ENCODE measurements at places on chromosomes 1 and 21.

DNA sequence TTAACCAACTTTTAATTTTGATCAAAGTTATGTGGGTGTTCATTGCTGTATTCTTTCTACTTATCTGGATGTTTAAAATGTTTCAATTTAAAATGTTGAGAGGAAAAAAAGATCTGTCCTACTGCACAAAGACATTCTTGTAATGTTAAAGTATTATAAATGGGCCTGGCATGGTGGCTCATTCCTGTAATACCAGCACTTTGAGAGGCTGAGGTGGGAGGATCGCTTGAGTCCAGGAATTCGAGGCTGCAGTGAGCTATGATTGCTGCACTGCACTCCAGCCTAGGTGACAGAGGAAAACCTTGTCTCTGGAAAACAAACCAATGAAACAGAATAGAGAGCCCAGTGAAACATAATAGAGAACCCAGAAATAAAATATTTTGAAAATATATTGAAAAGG lies 65.5 kb upstream of the LRRC8B start:
- DNase-seq = no peak

GRCh38 chr1:197787056-197787455 lies 11.8 kb upstream of the DENND1B start:
- no peak for DNase-seq

GRCh38 chr1:245155272-245156040 lies 671 bp downstream of the KIF26B start:
- DNase-seq = no peak

DNA sequence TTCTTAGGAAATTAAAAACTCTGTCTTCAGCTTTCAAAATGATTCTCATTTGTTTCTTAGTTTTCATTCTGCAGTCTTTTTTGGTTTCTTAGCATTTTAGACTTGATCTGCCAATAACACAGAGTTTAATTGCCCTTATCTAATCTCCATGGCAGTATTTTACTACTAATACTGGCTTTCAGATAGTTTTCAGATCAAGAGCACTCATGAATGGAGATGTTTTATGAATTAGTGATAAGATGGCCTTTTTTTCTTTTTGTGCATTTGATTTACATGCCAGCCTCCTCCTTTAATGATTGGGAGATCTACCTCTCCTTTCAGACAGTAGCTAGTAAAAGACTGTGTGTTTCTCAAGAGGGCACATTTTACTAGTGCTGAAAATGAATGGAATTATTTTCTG lies 5.6 kb downstream of the MIA3 start:
- DNase-seq = no peak

DNA sequence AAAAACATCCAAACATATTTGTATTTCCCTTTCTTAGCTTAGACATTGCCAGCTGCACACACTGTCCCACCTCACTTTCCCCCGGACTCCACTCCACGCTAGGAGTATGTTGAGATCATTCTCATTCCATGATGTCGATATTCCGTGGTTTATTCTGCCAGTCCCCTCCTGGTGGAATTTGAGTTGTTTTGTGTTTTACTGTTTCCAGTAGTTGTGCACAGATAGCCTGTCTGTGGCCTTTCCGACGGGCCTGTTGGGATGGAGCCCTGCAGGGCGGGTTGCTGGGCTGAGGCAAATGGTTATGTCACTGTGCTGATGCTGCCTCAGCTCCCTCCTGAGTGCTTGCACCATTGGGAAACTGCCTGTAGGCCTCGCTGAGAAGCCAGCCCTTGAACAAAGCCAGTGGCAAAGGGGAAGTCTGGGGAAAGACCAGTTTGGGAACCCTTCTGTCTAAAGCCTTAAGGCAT lies 12.8 kb downstream of the TRAPPC10 start:
- no peak for DNase-seq

GRCh38 chr1:203140743-203141520 lies 13.4 kb downstream of the ADORA1 start:
- DNase-seq = no peak

- DNase-seq = no peak
Measured at GRCh38 chr1:65084066-65084465, 63.9 kb upstream of the AK4 start.

DNA sequence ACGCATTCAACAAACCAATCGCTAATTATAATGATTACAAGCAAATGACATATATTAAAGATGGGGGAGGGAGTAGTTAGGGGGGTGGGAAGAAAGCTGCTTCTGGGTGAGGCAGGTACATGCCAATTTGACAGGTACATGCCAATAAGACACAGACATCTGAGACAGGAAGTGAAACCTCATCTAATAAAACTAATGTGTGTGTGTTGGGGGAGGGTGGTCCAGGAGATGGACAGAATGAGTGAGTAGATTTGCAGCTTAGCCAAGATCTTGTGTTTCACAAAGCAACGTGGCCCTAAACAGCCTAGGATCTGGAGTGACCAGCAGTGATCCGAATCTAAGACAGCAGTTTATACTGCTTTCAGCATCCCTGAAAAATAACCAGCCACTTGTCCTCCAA lies 10.8 kb downstream of the CFAP45 start:
- DNase-seq = no peak

DNA sequence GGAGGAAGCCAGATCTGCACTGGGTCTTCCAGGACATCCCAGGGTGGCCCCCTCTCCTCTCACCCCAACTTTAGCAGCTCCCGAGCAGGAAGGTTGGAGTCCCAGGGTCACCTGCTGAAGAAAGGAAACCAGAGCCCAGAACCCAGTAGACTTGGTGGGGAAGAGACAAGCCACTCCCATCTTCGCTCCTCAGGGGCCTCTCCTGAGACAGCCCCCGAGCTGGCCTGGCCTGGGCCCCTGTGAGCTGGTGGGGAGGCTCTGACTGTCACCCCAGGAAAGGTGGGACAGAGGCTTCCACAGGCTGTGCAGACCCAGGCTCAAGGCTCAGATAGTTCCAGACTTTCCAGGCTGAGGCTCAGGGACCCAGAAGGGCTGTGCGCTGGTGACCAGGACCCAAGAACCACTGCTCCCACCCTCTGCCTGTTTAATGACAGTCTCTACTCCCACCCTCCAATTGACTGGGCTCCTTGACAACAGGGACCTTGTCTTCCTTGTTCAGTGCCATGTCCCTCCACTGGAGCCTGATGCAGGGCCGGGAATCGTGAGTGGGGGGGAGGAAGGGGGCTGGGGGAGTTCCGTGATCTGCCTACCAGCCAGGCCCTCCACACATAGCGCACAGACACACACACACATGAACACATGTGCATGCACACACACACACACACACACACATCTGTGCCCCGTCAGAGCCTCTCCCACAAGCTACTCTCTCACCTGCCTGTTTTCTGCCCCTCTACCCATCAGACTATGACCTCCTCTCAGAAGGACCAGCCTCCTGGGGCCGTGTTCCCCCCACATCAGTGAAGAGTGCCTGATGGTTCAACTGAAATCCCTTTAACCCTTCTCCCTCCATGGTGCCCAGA lies 401.2 kb downstream of the MATN1 start:
- no peak for DNase-seq

DNA sequence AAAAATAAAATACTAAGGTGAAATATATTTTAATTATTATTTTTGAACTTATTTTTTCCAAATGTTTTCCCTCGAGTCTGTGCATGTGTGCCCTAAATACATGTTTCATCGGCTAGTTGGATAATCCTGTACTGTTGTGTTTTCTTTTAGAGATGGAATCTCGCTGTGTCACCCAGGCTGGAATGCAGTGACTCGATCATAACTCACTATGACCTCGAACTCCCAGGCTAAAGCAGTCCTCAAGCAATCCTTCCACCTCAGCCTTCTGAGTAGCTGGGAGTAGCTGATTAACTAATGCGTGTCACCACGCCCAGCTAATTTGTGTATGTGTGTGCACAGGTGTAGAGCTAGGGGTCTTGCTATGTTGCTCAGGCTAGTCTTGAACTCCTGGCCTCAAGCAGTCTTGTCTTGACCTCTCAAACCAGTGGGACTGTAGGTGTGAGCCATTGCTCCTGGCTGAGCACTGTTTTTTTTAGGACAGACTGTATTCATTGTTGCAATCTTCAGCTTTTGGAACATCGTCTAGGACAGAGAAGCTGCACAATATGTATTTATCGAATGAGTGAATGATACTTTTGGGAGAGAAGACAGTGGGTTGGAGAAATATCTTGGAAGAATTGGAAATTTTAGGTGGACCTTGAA lies 4.8 kb upstream of the TMCO1 start:
- DNase-seq = no peak

DNA sequence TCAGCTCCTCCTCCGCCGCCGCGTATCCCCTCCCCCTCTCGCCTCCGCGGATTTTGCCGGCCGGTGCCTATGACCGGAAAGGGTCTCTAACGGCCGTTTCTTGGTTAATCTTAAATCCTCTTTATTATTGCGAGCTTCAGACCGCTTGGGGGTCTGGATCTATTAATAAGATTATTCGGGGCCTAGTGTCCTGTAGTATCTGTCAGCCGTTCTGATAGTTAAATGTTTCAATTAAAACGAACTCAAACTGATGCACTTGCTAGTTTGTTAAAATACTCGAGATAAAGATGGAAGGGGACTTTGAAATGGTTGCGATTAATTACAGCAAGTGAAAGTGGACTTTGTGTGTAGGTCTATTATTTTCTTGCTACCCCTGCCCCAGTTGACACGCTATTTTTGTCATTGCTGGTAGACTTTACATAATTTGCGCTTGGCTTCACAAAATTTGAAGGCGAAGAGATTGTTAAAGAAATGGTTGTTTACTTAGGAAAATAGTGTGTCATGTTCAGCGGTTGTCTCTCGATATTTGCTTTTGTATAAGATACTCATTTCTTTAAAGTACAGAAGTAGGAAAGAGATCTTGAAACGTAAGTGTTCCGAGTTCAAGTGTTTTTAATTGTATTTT lies 779 bp downstream of the SON start:
- DNase-seq = no peak

DNA sequence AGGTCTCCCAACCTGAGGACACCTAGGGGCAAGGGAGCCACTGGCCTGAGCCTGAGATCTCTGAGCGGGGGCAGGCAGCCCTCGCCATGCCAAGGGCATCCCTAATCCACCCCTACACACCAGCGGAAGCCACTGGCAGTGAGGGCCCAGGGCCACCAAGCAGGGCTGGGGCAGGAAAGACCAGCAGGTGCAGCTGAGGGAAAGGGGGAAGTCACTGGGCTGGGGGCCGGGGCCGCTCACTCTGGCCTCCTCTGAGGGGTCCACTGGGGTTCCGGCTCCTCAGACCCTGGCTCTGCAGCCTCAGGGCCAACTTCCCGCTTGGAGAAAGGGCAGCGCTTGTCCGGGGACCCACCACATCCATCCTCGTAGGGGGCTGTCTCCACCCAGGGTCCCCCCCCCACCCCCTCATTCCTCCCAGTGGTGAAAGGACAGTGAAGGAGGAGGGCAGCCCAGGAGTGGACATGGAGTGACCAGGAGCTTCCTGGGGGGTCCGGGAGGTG lies 42.5 kb upstream of the ACTRT2 start:
- DNase-seq = no peak

- peak; percentile 65 for DNase-seq
Measured at GRCh38 chr1:54312796-54313316, 93.3 kb downstream of the SSBP3 start.

GRCh38 chr1:158177700-158178450 lies 2.8 kb upstream of the CD1D start:
- peak; percentile 31 for DNase-seq

DNA sequence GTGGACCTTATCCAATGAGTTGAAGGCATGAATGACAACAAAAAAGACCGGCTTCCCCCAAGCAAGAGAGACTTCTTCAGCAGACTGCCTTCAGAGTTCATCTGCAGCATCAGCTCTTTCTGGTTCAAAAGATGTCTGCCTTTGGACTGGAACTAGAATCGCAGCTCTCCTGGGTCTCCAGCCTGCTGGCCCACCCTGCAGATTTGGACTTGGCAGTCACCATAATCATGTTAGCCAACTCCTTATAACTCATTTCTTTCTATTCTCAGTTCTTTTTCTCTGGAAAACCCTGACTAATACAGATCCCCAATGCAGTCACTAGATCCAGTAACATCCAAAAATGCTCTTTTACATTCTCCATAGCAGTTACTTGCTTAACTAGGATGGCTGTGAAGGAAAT lies 89.2 kb upstream of the MARK1 start:
- no peak for DNase-seq

- DNase-seq = no peak
Measured at GRCh38 chr1:15022048-15022447, 131.5 kb upstream of the TMEM51 start.

DNA sequence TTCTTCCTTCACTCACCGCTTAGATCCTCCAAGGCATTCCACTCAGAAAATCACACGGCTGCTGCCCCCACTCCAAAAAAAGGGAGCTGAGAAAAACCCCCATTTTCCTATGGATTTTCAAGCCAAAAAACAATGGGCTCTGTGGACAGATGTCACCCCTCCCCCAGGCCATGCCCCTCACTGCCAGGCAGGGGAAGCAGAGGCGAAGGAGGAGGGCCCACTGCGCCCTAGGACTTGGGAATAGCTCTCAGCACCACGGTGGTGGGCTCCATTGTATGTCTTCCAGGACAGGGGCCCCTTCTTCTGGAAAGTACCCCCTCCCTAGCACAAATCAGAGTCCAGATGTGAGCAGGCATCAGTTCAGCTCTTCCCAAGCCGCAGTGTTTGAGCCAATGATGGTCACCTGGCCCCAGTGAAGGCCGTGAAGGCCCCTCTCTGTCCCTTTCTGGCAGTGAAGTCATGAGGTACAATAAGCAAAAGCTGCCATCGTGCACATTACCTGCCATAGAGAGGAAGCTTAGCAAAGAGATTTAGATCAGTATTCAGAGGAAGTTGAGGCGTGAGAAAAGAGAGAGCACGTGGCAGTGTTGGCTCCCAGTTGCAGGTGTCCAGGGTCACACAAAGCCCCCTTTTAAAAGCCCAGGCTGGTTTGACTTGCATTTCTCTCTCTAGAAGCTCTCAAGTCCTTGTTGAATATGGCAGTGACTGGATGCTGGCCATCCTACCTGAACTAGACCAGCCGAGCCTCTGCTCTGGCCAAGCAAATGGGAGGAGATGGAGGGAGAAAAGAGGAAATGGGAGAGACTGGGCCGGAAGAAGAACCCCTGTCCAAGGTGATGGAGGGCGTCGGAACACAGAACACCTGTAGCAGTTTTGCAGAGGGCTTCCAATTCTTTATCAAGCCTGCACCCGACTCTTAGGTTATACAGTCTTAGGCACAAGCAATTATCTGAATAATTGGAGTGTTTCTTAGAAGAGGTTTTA lies 149.0 kb downstream of the TOMM20 start:
- DNase-seq = no peak

DNA sequence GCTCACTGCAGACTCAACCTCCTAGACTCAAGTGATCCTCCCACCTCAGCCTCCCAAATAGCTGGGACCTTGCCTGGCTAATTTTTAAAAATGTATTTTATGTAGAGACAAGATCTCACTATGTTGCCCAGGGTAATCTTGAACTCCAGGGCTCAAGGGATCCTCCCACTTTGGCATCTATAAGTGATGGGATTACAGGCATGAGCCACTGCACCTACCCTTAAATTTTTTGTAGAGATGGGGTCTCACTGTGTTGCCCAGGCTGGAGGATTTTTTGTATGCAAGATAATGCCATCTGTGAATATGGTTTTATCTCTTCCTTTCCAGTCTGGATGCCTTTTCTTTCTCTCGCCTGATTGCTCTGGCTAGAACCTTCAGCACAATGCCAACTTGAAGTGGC lies 8.7 kb upstream of the DCAF8 start:
- DNase-seq = no peak

Measured in DMS153 (cell line).